ENCODE measurements at places on chromosomes 16 and 17. TPM values are rescaled to one million over a fixed set of nuclear protein-coding genes. Genes with fewer than 3 reads are reported as not detected.

The PDILT gene
- not detected for total RNA-seq

The KRTAP4-4 gene
- not detected for total RNA-seq

The GALR2 gene
- not detected for total RNA-seq

The CTRB2 gene
- not detected for total RNA-seq

The TMEM220 gene
- 3.3 TPM for total RNA-seq

The SLC22A31 gene
- total RNA-seq = not detected

The MRPL38 gene
- 26.8 TPM for total RNA-seq

The ERN1 gene
- 7.8 TPM for total RNA-seq

The CDC42EP4 gene
- total RNA-seq = 46.3 TPM

The PIPOX gene
- total RNA-seq = 2.2 TPM

The CTRL gene
- 2.3 TPM for total RNA-seq

The MAP2K3 gene
- 6.8 TPM for total RNA-seq

The BOLA2B gene
- 29.3 TPM for total RNA-seq

The KCNH4 gene
- not detected for total RNA-seq

The TAT gene
- total RNA-seq = not detected

The GINS2 gene
- 0.77 TPM for total RNA-seq

The LRRC46 gene
- not detected for total RNA-seq

The ASPHD1 gene
- total RNA-seq = 2.1 TPM

The C17orf113 gene
- 0.34 TPM for total RNA-seq

The KRT39 gene
- 0.17 TPM for total RNA-seq

The FOXN1 gene
- not detected for total RNA-seq

The HS3ST2 gene
- under 0.01 TPM for total RNA-seq

The ZSCAN10 gene
- not detected for total RNA-seq

The CCL13 gene
- total RNA-seq = not detected

The SOX8 gene
- total RNA-seq = 0.16 TPM

The MFAP4 gene
- 47.1 TPM for total RNA-seq

The MMP25 gene
- not detected for total RNA-seq

The TBC1D3E gene
- not detected for total RNA-seq

The ST6GALNAC2 gene
- total RNA-seq = 1.4 TPM

The NPIPA2 gene
- not detected for total RNA-seq

The CCL18 gene
- total RNA-seq = not detected

The DOC2B gene
- total RNA-seq = under 0.01 TPM

The HES7 gene
- total RNA-seq = not detected

The GDPD3 gene
- 0.95 TPM for total RNA-seq

The HSD11B2 gene
- total RNA-seq = not detected

The HS3ST3B1 gene
- 16.4 TPM for total RNA-seq

The ATF7IP2 gene
- not detected for total RNA-seq

The SGSH gene
- total RNA-seq = 18.0 TPM

The ACSM2B gene
- total RNA-seq = not detected

The SULT1A2 gene
- not detected for total RNA-seq

The KRT23 gene
- 0.16 TPM for total RNA-seq

The HCRT gene
- total RNA-seq = not detected

The SHBG gene
- 0.47 TPM for total RNA-seq

The ATMIN gene
- total RNA-seq = 21.9 TPM

The TP53TG3D gene
- 0.63 TPM for total RNA-seq

The KCNJ12 gene
- total RNA-seq = 0.32 TPM

The MYLK3 gene
- 0.34 TPM for total RNA-seq

The KRTAP17-1 gene
- total RNA-seq = not detected

The ABCC3 gene
- 1.8 TPM for total RNA-seq

The ATP2A3 gene
- total RNA-seq = 3.8 TPM
